ENCODE measurements at places on chromosomes 5 and 9.

GRCh38 chr9:88303721-88304451 lies 84.4 kb upstream of the SPIN1 start:
- DNase-seq, result no peak

DNA sequence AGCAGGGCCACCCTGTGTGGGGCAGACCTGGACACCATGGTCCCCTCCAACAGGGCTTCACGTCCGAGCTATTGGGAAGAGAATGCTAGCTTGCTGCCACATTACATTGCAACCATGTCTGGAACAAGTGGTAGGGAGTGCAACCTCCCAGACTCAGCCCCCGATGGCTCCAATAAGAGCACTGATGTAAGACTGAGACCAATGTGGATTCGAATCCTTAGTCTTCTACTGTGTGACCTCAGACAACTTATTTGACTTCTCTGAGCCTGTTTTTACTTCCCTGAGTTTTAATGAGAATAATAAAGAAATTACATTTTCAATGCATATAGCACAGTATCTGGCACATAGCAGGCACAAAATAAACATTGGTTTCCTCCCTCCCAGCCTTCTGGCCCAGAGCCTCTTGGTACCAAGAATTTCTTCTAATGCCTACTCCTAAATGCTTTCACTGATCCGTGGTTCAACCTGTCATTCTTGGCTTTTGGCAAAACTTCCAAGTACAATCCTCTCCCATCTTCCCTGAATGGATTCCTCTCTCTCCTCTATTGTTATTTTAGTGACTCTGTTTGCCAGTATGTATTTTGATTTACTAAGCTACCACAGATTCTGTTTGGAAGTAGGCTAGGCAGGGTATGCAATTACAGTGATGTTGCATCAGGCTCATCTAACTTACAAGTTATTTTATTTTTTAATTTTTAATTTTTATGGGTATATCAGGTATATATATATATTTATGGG lies 34.6 kb upstream of the COL15A1 start:
- DNase-seq, result no peak

GRCh38 chr5:75584641-75585040 lies 26.6 kb upstream of the ANKDD1B start:
- DNase-seq, result no peak

DNA sequence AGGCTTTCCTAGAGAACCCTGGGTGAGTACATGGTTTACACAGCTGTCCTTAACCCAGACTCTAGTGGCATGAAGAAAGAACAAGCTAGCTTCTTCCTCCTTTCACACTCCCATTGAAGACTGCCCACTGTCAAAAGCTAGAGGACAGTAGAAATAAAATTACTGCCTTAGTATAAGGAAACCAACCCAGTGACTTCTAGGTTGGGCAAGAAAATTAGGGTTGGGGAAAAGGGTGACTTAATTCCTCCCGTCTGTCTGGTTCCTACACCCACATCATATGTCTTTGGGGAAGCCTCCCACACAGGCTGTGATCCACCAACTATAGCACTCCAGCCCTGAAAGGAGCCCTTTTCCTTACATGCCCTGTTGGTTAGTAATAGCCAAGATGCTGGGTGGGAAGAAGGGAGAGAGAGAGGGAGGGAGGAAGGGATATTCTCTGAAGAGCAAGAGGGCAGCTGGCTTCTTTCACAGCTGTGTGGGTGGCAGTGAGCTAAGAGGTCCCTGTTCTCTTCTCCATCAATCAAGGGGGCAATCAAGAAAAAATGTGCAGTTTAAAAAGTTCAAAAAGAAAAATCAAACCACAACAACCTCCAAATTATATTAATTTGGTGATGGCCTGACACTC lies 21.7 kb downstream of the HBEGF start:
- no peak for DNase-seq

DNA sequence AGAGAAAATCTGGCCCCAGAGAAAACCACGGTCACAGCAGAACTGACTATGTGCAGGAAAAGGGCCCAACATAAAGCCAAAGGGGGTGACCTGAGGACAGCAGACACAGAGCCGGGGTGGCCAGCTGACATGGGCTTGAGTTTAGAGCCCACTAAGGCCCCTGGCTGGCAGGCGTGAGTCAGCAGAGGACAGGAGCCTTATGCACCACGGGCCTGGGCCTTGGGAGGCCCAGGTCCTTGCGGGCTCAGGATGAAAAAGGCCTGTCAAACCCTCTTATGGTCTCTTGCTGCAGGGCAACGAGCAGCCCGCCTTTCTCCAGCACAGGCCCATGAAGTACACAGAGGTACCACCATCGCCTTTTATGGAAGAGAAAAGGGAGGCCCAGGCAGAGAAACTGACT lies 19.7 kb downstream of the STK10 start:
- DNase-seq, result no peak

GRCh38 chr9:11356067-11356466 lies 743.3 kb upstream of the PTPRD start:
- no peak for DNase-seq

DNA sequence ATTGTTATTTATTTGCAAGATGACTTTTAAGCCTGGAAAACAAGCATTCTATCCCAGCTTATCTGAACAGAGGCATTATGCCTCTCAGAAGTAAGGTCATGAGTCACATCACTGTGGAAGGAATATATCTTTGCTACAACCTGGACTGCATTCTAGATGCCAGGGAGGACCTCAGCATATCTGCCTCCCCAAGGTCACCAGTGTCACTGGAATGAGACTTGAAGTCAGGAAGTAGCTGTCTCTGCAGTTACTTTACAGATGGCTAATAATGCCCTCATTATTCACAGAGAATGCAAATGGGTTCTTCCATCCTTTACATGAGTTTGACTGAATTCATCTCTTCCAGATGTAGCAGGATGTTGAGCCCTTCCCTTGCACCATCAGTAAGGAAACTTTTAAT lies 4.4 kb upstream of the FAM13B start:
- DNase-seq, result no peak

GRCh38 chr5:113132564-113132963 lies 156.0 kb downstream of the DCP2 start:
- DNase-seq, result no peak

DNA sequence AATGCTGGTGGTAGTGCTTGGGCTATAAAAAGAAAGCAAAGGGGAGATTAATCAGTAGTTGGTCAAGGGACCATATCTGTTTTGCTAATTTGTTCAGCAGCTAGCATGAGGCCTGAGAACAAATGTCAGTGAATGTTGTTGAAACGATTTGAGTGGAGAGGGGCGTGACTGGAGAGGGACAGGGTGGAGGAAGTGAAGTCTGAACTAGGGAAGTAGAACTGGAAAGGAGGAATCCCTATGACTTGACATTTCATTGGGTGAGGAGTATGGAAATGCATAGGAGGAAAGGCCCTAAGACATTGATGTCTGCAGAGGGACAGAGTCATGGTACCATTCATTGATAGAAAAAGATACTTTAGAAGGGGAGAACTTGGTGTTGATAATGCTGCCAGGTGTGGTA lies 19.7 kb downstream of the TLE4 start:
- no peak for DNase-seq

DNA sequence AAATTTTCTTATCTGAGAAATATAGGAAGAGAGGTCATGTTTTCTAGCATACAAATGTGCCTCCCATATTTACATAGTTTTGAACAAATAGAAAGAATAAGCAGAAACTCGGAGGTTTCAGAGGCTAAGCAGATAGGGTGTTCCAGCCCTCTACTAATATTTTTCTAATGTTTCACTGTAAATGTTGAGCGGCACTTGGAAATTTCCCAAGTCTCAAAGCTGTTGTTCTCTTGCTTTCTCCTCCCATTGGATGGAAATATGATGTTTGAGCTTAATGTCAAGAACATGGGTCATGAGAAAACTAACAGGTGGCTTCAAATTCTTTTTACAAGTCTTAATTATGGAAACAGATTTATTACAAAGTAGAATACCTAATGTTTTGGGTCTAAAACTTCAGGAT lies 5.1 kb downstream of the SPINK1 start:
- no peak for DNase-seq

DNA sequence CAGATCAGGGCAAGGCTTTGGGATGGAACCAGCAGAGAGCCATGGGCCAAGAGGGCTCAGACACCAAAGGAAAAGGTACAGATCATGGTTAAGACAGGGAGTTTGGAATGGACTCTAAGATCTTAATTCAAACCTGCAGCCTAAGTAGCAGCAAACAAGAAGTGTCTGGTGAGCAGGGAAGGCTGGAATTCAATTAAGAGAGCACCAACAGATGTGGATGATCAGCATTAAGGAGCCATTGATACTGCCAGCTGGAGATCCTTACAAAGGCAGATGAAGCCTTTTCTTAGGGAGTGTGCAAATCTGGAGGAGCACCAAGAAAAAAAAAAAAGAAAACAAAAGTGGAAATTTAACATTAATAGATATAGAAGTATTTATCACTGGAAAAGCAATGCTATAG lies 516.8 kb downstream of the RASEF start:
- no peak for DNase-seq

DNA sequence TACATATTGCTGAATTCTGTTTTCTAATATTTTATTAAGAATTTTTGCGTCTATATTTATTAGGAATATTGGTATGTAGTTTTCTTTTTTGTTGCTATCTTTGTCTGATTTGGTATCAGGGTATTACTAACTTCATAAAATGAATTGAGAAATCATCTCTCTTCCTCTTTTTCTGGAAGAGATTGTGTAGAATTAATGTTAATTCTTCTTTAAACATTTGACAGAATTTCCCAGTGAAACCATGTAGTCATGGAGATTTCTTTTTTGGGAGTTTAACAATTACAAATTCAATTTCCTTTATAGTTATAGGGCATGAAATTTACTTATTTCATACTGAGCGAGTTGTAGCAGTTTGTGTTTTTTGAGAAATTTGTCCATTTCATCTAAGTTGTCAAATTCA lies 3.3 kb upstream of the FAM170A start:
- DNase-seq, result no peak

DNA sequence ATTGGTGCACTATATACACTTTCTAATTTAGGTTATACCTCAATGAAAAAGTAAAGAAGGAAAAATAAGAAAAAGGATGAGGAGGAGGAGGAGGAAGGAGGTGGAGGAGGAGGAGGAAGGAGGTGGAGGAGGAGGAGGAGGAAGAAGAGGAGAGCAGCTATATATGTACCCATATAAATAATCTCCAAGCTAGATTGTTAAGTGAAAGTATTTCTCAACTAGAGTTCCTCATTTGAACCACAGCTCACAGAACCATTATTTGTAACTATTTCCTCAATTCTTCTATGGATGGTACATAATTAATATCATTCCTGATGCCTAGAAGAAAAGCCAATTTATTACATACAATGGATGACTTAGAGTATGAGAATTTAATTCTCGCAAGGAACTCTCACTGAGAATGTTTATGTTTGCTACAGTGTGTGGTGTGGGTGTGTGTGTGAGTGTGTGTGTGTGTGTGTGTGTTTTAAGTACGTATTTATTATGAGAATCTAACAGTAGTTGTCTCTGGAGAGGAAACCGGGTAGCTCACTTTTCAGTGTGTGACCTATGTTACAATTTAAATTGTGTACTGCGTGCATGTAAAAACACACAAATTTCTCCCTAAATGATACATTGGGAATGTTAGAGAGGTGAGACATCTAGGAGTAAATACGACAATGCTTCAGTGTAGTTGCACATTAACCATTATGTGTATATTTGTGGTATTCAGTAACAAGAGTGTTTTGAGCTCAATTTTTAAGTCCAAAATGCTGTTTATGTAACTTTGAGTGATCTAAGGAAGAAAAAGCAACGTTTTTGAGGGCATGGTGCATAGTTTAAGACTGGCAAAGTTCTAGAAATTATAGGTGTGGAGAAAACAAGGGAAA lies 20.2 kb upstream of the NREP start:
- DNase-seq, result no peak

GRCh38 chr9:74554751-74555419 lies 57.8 kb downstream of the RORB start:
- no peak for DNase-seq

- no peak for DNase-seq
Measured at GRCh38 chr5:74153255-74153790, 487.2 kb downstream of the ENC1 start.

- DNase-seq, result no peak
Measured at GRCh38 chr9:130900701-130901497, 4.3 kb upstream of the QRFP start.

DNA sequence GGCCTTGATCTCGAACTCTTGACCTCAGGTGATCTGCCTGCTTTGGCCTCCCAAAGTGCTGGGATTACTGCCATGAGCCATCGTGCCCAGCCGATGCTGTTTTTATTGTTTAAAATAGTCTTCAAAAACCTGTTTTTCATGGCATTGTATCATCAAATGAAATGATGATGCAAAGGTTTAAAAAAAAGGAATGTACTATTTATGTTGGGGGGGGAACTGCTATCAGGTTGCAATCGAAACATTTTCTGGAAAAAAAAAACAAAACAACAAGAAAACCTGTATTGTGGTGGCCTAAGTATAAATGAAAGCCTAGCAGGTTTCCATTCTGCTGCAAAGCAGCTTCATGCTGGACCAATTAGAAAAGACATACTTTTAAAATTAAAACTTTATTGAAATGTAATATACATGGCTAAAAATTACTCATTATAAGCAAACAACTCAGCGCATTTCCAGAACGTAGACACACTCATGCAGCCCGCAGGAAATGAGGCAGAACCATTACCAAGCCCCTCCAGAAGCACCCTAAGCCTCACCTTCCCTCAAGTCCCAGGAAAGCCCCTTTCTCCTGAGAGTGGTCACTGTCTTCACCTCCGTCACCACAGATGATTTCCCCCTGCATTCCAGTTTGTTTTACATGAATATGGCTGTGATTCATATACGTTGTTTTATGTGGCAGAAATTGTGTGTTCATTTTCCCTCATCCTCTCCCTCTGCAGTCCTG lies 19.0 kb downstream of the GPR107 start:
- no peak for DNase-seq

DNA sequence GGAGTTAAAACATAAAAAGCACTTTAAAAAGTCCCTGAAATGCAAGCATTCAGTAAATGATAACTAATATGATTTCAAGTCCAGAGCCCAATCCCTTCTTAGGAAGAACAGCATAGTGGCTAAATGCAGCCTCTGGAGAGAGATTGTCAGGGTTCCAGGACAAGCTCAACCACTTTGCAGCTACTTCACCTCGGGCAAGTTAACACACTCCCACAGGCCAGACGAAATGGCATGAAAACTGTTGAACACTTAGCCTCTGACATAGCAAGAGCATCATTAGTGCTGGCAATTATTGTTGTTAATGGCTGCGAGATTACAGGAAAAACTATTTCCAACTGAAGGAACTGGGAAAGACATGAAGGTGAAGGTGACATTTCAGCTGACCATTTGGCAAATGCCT lies 205.8 kb downstream of the GRIA1 start:
- DNase-seq, result no peak

- no peak for DNase-seq
Measured at GRCh38 chr9:129630967-129631673, 5.2 kb downstream of the NTMT1 start.

- no peak for DNase-seq
Measured at GRCh38 chr9:120117081-120117480, 462.9 kb downstream of the CDK5RAP2 start.
